ENCODE measurements at places on chromosomes 5 and 9. TPM values are rescaled to one million over a fixed set of nuclear protein-coding genes. Genes with fewer than 3 reads are reported as not detected.

The LRRC19 gene
- total RNA-seq, result not detected

The SHISAL2B gene
- not detected for total RNA-seq

The CCDC69 gene
- 0.98 TPM for total RNA-seq

The ADAMTSL2 gene
- 0.25 TPM for total RNA-seq
